ENCODE measurements at places on chromosomes 6 and 20.
A peak's percentile ranks its signal among the peaks of the same experiment; 100 is the strongest.

GRCh38 chr6:134741200-134741536 is 208.7 kb downstream of the ALDH8A1 start:
- DNase-seq = no peak

GRCh38 chr20:47748823-47749222 is 36.5 kb downstream of the SULF2 start:
- no peak for DNase-seq

GRCh38 chr20:35627121-35627520 is 11.5 kb downstream of the SPAG4 start:
- DNase-seq = no peak

DNA sequence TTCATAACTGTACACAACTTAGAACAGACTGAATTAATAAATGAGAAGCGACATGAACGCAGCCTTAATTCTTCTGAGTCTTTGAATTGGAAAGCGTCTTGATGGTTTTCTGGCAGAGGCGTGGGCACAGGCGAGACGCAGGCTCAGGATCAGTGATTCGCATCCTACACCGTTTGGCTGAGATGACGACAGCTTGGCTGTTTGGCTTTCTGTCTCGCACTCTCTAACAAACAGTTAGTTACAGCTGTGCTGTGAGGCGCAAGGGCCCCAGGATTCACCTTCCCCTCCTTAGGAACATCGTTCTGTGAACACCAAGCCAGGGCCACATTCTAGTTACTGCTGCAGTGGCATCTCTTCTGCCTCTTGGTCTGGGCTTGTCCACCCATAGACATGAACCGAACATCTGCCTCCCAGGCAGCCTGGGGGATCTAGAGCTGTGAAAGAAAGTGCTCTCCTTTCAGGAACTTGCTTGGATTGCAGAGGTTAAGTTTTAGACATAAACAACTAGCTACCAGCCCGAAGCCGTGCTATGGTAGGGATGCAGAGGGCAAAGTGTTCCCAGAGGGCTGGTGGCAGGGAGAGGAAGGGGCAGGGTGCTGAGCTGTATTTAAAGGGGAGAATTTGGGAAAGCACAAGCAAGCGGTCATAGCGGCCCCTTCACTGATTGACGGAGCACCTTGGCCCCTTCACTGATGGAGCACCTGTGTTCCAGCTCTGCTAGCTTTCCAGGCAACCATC is 49.6 kb downstream of the TCP11 start:
- no peak for DNase-seq

DNA sequence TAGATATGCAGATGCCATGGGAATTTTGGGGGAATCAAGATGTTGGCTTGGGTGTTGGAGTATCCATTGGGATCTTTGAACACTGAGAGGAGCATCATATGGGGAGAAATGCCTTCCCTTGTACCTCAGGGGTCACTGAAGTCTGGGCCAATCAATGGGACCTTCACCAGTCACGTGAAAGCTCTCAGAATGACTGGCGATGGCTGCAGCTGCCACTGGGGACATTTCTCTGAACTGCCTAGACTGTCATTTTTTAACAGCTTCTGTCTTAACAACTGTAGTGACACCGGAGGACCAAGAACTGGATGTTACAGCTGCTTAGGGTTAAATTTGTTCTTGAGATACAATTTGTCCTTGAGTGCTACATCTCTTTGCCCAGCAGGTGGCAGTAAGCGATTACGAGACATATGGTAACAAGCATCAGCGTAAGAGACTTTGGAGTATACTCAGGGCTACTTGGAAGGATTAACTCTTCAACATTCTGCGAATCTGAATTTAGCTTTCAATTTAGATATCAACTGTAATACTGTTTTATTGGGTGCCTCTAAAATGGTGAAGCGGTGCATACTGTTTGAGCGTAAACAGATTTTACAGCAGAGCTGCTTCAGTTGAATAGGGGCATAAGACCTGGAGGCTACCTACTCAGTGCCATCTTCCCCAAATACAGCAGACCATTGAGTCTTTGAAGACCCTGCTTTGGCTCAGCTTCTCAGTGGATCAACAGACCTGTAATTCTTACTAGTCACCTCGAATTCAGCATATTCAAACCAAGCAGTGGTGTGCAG is 36.0 kb downstream of the CCN2 start:
- DNase-seq = peak; percentile 56

GRCh38 chr6:97757575-97757974 is 474.6 kb upstream of the MMS22L start:
- DNase-seq = no peak

All from GM04504 (cell line).